ENCODE measurements at places on chromosomes 7 and 10.

DNA sequence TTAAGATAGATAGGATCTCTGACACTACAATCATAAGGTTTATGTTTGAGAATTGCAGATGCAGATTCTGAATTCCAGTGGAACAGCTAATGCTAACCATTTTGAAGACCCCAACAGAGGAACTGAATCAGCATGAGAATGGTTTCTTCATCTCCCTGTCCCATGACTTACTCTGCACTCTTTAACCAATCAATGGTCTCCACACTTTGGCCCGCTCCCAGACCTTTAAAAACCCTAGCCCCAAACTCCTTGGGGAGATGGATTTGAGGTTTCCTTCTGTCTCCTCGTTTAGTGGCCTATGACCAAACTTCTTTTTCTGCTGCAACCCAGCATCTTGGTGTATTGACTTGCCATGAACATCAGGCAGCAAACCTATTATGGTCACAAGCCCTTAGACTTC lies 804.9 kb downstream of the LRMDA start:
- DNase-seq, result no peak

DNA sequence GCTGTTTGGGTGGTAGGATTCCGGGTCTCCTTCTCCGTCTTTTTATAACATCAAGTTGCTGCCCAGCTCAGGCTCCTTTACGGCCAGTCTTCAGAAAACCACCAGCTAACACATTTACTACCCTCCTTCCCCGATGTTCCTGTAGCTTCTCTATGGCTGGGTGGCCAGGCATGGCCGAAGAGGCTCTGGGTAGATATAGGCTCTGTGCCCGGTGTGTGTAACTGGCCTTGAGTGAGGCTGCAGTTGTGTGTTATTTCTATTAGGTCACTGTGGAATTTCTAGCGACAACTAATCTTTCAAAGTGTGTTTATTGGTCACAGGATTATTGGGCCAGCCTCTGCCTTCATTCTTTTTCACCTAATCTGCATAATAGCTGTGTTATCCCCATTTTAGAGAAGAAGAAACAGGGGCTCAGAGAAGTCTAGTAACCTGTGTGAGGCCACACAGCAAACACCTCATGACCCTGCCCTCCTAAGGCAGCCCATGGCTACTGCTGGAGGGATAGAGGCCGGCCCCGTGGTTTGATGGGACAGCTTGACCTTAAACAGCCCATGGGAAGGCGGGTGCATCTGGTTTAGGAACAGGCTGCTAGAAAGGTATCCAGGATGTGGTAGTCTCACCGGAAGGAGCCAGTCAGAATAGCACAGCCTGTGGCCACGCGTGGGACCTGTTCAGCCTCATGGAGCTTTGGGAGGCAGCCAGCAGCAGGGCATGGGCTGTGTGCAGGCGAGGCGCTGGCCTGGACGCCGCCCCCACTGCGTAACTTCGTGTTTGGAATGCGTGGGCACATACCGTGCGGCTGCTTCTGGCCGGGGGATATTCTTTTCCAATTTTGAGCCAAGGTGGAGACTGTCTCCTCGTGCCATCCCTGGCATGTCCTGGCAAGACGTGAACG lies 29.7 kb downstream of the HTRA1 start:
- no peak for DNase-seq

DNA sequence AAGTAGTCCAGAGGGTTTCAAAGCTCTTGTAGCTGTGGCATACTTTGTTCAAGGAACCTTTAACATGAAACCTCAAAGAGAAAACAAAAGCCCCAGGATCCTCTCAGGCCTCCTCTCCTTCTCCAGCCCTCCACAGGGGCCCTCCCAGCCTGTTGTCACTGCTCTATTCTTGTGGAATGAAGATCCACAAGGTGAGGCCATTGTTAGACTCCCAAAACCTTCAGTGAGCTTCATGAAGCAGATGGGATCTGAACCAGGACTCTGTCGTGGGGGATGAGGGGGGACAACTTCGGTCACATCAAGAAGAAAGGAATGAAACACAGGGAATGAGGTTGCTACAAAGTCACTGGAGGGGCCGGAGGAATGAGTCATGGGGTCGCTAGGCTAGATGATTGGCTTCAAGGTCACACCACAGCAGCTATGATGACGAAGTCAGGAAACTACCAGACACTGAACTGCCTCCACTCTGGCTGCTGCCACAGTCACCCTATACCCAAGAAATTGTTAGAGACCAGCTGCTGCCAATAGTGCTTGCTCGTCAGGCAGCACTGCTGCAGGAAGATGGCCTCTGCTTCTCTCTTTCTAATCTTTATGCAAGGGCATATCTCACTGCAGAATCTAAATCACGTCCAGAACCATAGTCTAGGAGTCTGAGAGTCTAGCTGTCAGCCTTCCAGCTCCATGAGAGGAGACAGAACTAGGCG lies 208.8 kb downstream of the HIBADH start:
- no peak for DNase-seq

DNA sequence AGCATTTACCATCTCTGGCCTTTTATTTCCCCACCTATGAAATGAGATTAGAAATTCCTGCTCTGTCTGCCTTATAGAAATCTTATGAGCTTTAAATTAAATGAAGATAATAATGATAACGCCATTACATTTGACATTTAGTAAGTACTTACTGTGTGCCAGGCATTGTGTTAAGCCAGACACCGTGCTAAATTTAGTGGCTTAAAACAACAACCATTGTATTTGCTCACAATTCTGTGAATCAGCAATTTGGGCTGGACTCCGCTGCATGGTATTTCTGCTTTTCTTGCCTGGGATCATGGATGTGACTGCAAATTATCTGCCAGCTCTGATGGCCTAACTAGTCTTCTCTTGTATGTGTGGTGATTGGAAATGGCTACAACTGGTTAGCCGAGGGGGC lies 56.4 kb upstream of the CCDC6 start:
- no peak for DNase-seq

DNA sequence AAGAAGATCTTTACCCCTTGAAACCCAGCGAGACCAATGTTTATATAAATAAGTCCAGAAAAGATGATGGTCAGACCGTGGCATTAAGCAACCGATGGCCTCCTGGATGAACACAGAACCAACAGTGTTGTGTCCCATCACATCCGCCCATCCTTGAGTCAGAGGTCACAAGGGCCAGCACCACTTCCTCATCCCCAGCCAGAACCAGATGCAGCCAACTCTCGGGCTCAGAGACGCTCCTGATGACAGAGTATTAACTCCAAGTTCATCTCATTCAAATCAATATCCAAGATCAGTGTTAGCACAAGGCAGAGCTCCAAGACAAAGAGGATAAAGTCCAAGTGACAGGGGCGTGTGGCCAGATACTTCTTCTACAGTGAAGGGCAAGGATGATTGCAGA lies 63.5 kb downstream of the FAM53B start:
- no peak for DNase-seq

DNA sequence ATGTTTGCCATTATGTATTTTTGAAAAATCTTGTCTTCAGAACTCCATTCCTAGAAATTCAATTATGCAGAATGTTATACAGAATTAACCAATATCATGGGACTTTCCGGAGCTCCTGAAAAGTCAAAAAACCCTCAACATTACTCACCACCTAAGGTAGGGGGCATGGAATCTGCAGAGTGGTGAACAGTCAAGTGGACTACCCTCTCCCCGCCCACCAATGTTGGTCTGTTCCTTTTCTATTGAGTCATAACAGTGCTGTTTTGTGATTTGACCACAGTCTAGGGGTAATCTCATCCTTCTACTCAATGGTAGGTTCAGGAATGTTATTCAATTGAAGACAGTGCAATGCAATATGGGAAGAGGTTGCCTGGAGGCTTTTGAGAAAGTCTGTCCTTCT lies 130.5 kb upstream of the HABP2 start:
- no peak for DNase-seq

GRCh38 chr7:139725077-139725476 lies 52.7 kb downstream of the HIPK2 start:
- no peak for DNase-seq

DNA sequence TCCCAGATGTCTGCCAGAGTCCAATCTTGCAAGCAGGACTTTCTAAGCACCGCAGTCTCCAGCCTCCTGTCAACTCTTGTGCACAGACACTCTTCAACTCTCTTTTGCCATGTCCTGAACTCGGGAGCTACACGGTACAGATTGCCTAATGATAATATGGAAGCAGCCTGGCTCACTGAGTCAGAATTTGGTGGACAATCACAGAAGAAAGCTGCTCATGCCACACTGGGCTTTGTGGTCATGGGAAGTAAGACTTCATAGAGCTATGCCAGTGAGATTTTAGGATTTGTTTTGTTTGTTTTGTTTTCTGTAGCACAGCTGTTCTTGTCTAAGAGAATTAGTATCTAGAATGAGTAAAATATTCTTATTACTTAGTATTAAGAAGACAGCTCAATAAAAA lies 144.1 kb upstream of the PRSS58 start:
- no peak for DNase-seq

DNA sequence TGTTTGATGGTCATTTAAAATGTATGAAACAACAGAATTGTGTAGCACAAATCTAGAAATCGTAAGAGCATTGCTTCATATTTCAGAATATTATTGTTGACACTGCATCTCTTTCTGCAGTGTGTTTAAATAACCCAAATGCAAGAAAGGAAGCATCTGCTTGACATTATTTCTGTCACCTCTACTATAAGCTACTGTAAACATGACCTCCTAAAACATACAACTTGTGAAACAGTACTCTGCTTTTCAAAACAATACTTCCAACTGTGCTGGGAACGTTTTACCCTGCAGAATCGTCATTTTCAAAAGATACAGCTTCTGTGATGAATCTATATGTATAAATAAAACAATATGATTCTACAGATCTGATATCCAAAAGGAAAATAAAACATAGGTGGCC lies 82.0 kb downstream of the RNF133 start:
- DNase-seq, result no peak

- DNase-seq, result no peak
Measured at GRCh38 chr7:4833691-4834600, 27.9 kb downstream of the PAPOLB start.

- DNase-seq, result no peak
Measured at GRCh38 chr7:84548366-84549365, 354.1 kb upstream of the SEMA3A start.

DNA sequence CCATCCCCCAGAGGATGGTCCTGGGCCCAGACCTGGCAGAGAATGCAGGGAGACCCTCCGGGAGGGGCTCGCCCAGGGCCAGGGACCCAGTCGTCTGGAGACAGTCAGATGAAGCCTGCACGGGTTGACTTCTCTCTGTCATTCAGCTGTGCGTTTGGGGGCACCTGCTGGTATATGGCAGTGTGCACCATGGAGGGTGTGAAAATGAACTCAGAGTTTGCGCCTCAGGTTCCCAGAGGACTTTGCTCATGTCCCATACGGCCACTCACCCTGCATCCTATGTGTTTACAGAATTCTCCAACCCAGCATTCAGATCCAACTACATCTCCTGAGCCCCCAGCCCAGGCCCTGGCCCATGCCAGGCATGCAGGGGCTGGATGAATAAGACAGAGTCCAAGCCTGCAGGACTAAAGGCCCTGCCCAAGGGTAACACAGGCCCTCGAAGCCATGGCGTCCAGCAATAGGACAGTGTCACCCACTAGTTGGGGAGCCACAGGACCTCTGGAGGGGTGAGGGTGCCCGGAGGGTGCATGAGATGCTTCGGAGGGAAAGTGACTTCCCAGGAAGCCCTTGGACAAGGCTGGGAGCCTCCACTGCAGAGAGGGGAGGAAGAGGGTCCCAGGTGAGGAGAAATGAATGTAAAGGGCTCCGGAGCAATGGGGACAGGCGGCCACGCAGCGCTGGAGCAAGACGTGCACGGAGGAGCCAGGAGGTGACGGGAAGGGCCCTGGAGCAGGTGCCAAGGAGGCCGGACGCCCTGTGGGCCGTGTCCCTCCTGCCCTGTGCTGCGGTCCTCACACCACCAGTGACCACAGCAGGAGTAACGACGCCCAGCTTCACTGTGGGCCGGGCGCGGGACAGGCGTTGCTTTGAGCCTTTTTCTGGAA lies 36.3 kb downstream of the CALML3 start:
- DNase-seq, result no peak

GRCh38 chr7:41007811-41008210 lies 695.1 kb downstream of the INHBA start:
- no peak for DNase-seq

DNA sequence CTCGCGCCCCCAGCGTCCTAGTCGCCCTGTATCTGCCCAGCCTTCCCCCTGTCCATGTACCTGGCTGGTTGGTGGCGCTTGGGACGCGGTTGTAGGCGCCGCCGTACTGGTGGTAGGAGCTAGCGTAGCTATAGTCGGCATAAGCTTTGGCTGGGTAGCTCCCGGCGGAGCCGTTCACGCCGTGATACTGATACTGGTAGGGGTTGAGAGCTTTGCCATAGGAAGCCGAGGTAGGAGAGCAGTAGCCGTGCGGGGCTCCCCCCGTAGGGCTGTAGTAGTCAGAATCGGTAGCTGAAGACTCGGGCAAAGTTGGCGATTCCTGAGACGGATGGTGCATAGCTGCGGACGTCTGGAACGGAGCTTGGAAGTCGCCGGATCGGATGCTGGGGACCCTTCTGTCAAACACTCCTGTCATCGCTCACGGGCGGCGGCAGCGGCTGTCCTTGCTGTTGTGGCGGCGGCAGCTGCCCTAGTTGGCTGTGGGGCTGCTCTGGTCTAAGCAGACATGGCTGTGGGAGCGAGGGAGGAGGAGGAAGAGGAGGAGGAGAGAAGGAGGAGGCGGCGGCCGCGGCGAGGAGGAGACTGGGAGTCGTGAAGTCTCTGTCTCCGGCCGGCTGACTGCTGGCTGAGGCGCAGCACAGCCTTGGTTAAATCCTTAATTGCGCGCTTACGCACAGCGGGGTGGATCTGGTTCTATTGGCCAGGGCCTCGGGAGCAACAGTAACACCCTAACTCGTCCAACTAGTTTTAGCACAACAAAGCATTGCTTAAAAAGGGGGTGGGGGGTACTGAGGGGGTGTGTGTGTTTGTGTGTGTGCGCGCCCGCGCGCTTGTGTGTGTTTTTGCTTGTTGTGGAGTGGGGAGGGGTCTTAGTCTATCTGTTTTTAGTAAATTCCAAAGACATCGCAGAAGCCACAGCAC lies at the start of gene DLX5:
TSS of gene DLX5 (minus strand) at position 623 of the 921 bp plus-strand sequence. CDS start at position 415, 208 bp downstream.
- DNase-seq, result no peak

GRCh38 chr7:155145477-155146255 lies 75.5 kb downstream of the HTR5A start:
- DNase-seq, result no peak

DNA sequence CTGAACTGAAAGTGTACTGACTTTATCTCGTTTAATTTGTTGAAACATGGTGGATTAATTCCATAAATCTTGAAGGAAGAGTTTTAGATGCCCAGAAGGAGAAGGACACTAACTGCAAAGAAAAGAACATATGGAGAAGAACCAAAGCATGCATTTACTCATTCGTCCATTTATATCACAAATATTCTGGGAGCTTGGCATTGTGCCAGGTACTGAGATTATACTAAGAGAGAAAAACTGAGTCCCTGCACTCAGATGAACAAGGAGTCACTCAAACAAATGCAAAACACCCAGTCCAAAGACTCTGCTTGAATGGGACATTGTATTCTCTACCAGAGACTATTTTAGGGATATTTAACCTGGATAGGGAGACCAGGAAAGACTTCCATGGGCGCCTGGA lies 588.0 kb upstream of the MGMT start:
- no peak for DNase-seq
